ENCODE measurements at places on chromosomes 6 and 20.

DNA sequence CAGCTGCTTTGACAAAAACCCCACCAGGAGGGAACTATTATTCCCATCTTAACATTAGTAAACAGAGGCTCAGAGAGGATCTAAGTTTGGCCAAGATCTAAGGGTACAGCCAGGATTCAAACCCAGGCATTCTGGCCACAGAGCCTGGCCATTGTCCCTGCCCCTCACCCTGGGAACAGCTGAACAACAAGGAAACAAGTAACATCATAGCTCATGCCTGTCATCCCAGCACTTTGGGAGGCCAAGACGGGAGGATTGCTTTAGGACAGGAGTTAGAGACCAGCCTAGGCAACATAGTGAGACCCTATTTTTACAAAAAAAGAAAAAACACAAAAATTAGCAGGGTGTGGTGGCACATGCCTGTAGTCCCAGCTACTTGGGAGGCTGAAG lies 27.5 kb downstream of the TOX2 start:
- no peak for DNase-seq

- DNase-seq: no peak
Measured at GRCh38 chr20:23022849-23023248, 12.3 kb upstream of the SSTR4 start.

- DNase-seq: no peak
Measured at GRCh38 chr6:148989585-148989984, 242.8 kb downstream of the UST start.

- no peak for DNase-seq
Measured at GRCh38 chr20:47150403-47151152, 205.9 kb downstream of the ZMYND8 start.

GRCh38 chr6:96811136-96811535 lies 26.1 kb downstream of the GPR63 start:
- no peak for DNase-seq

DNA sequence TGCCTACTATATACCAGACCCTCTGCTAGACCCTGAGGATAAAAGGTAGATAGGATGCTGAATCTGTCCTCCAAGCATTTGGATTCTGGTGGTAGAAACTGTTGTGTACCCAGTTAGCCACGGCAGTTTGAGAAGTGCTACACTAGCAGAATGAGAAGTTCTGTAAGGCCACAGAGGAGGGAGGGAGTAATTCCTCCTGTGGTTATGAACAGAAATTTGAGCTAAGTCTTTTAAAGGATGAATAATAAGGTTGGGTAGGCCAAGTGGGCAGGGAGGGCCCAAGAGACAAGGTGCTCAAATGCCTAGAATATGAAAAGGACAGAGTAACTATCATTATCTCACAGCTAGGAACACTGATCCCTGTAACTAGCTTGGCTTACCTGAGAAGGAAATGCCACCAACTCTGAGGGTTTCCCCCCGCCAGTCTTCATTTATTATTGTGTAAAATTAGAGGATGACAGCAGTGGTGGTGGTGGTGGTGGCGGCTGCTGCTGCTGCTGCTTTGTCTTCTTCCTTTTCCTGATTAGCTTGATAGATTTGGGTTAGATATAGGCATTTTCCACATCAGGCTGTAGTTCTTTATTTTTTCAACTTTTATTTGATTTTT lies 243.3 kb downstream of the PRL start:
- DNase-seq: no peak
